Vagina (tissue), 2 donors: ENCODE measurements at places on chromosomes 4 and X.

GRCh38 chr4:2862528-2862927 lies 18.9 kb downstream of the ADD1 start:
- DNase-seq: no peak

DNA sequence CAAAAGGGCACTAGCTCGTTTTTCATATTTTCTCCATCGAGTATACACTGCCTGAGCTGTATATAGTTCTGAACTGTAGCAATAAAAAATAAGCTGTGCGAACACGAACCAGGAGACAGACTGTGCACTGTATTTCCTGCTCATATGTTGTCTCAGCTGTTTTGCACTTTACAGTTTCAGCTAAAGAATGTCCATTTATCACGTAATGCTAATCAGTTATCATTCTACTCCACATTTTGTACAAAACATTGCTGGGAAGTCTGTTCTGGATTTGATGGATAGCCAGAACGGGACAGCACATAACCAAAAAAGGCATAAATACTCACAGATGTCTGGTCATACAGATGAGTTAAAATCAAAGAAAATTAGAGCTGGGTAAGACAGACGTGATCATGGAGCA lies 315.5 kb upstream of the ADGRL3 start:
- no peak for DNase-seq

DNA sequence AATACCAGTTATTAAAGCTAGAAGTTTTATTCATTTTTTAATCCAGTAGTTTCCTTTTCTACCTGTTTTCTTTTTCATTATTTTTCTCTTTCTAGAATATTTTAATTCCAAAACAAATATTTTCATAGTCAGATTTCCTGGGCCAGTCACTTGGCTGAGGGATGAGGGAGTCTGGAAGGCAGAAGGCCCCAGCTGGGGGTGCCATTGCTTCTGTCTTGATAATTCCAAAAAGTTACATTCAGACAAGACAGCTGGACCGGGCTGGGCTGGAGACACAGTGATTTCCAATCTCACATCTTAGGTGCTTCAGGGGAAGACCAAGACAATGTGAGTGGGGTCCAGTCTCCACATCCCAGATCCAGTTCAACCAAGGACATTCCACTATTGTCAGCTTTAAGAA lies 263.5 kb downstream of the TMA16 start:
- DNase-seq: no peak

DNA sequence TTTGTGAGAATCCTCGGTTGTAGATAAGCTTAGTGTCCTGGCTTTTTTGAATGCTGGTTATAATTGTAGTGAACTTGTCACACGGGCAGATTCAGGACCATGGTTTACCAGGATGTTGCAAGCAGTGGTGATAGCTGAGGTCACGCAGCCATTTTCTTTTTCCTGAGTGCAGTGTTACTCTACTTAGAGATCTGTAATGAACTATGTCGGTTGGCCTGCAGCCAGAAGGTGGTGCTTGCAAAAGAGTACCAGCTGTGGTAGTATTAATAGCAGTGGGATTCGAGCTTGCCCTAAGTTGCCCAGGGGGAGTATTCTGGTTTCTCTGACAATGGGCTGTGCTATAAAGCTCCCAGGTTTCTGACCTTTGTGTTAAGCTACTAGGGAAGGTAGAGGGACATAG lies 368.9 kb downstream of the SLITRK2 start:
- DNase-seq: no peak

- no peak for DNase-seq
These were observed 65.6 kb upstream of the BMP2K start for GRCh38 chr4:78710536-78710935.
